ENCODE measurements at places on chromosomes 6 and 20.

DNA sequence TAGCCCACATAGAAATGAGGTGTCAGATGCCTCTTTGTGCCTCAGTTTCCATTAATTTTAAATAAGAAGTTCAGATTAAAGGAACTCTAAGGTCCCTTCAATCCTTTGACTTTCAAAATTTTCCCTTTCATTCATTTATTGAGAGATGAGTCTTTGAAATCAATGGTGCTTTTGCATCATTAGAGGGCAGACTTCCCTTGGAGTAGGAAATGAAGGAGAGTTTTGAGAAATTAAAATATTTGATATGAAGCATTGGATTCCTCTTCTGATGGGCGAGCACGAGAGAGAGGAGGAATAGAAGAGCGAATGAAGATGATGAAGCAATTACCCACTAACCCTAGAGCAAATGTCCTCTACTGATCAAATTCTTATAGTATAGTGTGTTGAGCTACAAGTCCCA lies 105.7 kb downstream of the EDN1 start:
- DNase-seq, result no peak

DNA sequence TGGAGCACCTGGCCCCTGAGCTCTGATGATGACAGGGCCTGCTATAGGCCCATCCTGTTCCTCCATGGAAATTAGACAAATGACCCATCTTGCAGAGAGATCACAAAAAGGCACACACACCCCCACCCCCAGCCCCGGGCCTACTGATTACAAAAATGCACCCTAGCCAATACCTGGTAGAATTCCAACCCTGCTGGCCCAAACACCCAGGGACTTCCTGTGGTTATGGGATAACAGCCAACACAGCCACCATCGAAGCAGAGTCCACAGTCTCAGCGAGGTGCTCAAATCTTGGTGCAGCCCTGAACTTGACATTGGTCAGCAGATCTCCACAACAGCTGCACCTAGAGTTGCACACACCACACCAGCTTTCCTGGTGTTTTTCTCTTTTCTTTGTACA lies 17.0 kb downstream of the NCR2 start:
- DNase-seq, result no peak

DNA sequence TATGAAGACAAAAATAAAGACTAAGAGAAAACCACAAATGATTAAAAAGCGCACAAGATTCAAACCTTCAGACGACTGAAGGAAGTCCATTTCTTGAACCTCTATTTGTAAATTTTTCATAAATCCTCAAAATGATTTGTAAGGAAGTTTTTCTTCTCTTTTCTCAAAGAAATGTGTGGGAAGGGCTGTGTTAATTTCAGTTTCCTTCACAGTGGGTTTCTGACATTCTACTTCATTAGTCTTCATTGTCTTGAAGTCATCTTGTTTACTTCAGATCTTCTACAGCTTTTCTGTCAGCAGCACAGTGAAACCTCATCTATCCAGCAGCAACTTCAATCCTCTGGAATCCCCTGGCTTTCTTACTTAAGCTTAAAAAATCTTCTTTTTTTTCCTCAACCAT lies 87.6 kb upstream of the MYLIP start:
- no peak for DNase-seq

GRCh38 chr6:106460481-106460880 lies 100.0 kb downstream of the CRYBG1 start:
- DNase-seq, result no peak

- DNase-seq, result no peak
These were observed 67.7 kb upstream of the CD93 start for GRCh38 chr20:23153696-23154341.

- no peak for DNase-seq
These were observed 347.5 kb downstream of the CDH4 start for GRCh38 chr20:61599541-61599992.

DNA sequence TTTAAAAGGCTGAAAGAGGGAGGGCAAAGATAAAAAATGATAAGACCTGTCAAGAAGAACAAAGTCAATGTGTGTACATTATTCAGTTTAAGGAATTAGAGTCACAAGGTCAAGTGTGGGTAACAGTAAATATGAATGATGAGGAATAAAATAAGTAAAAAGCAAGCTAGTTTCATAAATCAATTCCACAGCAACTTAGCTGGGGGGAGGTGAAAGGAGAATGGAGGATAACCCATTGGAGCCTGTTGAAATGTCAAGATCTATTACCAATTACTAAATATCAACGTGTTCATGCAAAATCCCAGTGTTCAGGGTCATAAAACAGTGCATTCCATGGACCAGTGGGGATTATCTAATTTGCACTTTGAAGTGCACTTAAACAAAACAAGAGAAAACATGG lies 242.9 kb downstream of the TBX18 start:
- no peak for DNase-seq

DNA sequence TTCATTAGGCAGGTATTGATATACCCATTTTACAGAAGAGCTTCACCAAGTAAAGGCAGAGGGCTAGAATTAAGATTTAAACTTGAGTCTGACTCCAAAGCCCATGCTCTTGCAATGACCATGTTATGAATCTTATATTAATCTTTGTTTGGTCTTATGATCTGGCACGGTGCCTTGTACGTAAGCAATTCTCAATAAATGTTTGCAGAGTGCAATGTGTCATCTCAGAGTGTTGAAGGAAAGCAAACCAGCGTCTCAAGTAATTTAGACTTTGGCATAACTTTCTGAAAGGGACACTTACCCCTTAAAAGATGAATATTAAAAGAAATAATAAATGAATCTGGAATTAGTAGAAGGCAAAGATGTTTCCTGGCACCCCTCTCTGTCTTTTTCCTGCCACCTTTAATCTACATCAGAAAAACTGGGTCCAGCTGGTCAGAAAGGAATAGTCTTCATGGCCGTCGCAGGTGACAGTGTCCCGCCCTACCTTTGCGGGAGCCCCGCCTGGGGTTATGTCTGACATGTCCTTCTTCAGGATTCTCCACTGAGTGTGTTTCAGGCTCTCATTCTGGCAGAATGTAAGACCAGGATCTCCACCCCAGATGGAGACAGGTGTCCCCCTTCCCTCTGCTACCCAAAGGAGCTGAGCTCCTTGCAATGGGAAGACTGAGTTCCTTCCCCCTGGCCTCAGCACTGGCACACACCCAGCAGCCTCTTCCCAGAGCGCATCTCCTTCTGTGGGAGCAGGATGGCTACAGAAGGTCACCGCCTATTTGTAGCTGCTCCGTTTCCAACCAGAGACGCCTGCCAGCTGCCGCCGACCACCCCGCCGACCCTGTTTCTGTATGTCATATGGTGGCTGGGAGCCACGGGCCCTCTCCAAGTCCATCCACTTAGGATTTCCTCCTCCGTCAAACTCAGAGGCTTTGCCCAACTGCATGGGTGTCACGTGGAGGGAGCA lies 266.3 kb upstream of the ECI2 start:
- DNase-seq, result no peak

GRCh38 chr20:36010076-36010475 lies 41.7 kb downstream of the CNBD2 start:
- no peak for DNase-seq

- no peak for DNase-seq
These were observed 16.2 kb downstream of the HMGN4 start for GRCh38 chr6:26554447-26554696.

- no peak for DNase-seq
These were observed 195.3 kb downstream of the SLC24A3 start for GRCh38 chr20:19407736-19408135.

DNA sequence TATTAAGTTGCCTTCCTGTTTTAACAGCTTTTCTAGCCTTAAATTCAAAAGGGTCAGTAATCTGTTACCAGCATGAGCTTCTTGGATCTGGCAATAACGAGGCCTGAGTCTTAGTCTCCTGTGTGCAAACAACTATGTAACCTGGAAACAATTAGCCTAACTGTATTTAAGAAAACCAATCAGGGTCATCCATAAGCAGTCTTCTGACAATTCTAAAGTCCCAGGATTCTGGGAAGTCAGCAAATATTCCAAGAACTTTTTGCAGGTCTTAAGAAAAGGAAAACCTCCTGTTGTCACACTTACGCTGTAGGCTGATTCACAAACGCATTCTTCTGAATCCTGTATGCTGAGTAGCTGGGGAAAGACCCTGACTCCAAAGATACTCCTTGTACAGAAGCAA lies 90.4 kb downstream of the COL12A1 start:
- DNase-seq, result no peak

DNA sequence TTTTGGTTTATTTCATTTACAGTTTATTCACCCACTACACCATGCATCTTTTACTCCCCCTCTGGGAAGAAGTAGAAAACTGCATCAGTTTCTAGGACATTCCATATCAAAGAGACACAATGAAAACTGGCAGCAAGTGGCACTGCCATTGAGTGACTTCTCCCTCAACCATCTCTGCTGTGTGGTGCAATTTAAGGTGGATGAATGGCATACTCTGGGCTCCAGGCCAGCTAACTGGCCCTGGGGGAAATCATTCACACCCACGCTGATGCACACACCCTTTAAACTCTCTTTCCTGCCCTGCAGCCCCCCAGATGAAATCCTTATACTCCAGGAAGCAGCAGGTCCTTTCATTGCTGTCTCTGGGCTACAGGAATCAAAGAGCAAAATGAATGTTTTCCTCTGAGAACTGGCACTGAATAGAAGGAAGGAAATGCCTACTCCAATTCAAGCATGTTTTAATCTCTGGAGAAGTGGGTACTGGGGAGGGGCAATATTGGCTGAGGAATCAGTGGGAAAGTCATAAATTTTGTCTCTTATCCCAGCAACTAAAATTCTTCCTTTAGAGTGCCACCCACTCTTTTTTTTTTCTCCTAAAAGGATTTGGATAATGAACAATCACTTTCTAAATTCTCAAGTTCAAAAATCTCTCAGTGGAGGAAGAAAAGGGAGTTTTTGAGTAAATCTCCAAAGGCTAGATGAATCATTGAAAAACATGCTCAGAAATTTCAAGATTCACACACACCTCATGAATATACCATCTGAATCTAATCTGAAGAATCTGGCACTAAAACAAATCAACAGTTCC lies 16.9 kb upstream of the RFPL4B start:
- no peak for DNase-seq

Data from hematopoietic multipotent progenitor cell treated with erythropoietin and hydrocortisone succinate and interleukin-3 and kit ligand, for 17 days (in vitro differentiated cells).